Left lobe of liver (tissue), 2 donors: ENCODE measurements at places on chromosomes 2 and 18. TPM values are rescaled to one million over a fixed set of nuclear protein-coding genes. Genes with fewer than 3 reads are reported as not detected.

- no peak for DNase-seq
Measured at GRCh38 chr18:1003499-1003898, 98.8 kb downstream of the ADCYAP1 start.

The REEP1 gene
- total RNA-seq = 0.50 TPM

DNA sequence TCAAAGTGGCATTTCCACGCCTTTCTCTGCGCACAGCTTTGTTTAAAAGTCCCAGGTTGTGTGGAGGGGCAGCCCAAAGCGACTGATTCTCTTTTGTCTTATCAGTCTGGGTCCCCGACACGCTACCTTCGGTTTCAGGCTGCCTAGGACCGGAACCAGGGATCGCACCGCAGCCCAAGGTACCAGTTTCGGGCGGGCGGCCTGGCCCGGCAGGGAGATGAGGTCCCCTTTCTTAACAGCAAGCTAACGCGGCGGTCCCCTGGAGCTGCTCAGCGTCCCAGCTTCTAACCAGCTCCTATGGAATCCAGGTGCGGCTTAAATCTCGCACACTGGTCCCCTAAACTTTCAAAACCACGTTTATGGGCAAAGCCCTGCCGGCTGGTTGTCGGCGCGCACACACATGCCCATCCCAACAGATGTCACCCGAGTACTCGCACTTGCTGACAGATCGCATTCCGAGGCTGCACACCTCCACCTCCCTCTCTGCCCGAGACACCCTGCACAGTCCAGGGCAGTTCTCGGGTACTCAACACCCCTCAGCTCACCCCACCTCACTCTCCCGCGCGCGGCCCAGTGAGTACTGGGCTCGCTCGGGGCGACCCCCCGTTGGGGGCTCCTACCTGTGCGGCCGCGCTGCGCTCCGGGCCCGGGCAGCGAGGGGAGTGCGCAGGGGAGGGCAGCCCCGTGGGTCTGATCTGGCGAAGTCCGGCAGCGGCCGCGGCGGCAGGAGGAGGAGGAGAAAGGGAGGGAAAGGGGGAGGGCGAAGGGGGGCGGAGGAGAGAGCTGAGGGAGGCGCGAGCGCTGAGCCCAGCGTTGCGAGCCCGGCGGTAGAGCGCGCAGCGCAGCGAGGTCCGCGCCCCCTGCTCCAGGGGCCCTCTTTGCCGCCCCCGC is at the start of gene EFEMP1:
Gene EFEMP1, minus strand, starts transcription at position 692 of the 891 bp plus-strand sequence. CDS start 1,342 bp downstream, outside the sequence.
- no peak for DNase-seq

DNA sequence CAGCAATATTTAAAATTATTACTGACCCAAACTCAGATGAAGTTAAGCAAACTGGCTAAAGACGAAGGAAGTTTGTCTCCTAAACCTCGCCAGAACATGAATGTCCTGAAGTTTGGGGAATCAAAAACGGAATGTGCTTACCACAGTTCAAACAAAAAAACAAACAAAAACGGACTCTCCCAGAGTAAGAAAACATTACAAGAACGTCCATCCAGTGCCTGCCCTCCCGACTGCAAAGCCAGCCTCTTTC is 1.1 kb downstream of the KANSL1L start:
- no peak for DNase-seq

GRCh38 chr2:12970861-12971260 is 254.1 kb downstream of the TRIB2 start:
- DNase-seq = no peak

DNA sequence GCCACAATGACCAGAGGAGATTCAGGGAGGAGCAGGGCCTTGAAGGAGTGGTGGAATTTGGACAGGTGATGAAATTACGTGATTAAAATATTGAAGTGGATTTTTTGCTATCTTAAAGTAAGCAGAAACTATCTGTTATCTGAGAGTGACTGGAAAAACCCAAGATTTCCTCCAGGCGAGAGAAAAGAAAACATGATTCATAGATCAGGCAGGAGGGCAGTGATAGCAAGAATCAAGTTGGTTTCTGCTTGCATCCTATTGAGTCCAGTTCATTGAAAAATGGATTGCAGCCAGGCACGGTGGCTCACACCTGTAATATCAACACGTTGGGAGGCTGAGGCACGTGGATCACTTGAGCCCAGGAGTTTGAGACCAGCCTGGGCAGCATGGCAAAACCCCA is 127.8 kb downstream of the NXPH2 start:
- no peak for DNase-seq

DNA sequence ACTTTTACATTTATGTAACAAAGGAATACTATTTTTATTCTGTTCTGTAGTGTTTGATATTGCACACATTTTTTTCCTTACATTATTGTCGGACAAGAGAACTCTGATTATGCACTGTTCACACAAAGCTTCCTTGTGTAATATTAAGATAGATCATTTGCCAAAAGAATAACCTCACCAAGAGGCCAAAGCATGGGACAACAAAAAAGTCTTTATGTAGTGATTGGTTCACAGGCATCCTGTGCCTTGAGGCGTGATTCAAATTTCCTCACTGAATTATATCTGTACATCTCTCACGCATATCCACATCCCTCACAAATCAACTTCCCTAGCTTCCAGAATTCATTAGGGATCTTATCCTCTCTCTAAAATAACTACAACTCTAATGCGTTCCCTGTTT is 642.7 kb downstream of the NR4A2 start:
- DNase-seq = no peak

DNA sequence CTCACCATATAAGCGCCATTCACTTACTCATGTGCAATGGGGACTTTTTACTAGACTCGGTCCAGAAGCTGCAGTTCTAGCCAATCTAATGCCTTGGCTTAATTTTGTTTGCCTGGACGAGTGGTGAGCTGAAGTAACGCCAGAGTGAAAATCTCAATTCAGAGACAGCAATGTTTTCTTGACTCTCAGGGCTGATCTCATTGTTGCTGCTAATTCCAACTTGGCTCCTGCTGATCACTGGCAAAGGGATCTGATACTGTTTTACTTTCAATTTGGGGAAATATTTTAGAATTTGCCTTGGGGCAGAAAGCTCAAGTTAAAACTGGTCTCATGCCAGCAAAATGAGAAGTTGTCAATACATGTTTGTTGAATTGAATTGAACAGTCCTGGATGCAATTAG is 906.6 kb upstream of the CDH2 start:
- no peak for DNase-seq

GRCh38 chr2:151729415-151729811 is 4.9 kb downstream of the NEB start:
- no peak for DNase-seq

The IGFBP2 gene
- 404 TPM for total RNA-seq
